CD8-positive, alpha-beta memory T cell (primary cell): ENCODE measurements at places on chromosomes 16 and 17. TPM values are rescaled to one million over a fixed set of nuclear protein-coding genes. Genes with fewer than 3 reads are reported as not detected.

The MYADML2 gene
- not detected for total RNA-seq

DNA sequence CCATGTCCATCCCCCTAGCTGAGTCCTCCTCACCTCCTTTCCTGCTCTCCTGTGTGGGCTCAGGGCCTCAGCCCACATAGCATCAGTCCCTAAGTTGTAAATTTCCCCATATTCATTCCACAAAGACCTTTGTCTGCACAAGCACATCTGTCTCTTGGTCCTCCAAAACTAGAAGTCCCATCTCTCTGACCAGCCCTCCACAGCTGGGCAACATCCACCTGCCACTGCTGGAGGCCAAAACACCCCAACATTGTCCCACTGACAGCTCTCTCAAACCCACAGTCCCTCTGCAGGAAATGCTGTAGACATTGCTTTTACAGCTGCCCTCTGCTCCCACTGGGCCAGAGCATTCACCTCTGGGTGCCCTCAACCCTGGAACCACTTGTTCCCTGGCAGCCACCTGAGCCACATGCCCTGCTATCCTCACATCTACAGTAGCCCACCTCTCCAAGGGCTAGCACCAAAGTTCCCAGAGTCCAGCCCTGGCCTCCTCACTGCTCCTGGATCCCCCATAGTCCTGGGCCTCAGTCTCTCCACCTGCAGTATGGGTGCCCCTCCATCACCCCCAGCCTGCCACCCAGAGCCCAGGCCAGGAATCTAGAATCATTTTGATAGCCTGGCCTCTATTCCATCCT is 1722.7 kb downstream of the TP53TG3F start:
- no peak for DNase-seq

The SNN gene
- total RNA-seq, result 5.8 TPM

- DNase-seq, result no peak
These were observed 17.0 kb upstream of the DNASE1 start for GRCh38 chr16:3637371-3637923.

The CBLN1 gene
- not detected for total RNA-seq

GRCh38 chr16:8565498-8565897 is 24.8 kb downstream of the TMEM114 start:
- DNase-seq, result no peak

The CDH3 gene
- total RNA-seq, result not detected

The CORO6 gene
- total RNA-seq, result 2.5 TPM

DNA sequence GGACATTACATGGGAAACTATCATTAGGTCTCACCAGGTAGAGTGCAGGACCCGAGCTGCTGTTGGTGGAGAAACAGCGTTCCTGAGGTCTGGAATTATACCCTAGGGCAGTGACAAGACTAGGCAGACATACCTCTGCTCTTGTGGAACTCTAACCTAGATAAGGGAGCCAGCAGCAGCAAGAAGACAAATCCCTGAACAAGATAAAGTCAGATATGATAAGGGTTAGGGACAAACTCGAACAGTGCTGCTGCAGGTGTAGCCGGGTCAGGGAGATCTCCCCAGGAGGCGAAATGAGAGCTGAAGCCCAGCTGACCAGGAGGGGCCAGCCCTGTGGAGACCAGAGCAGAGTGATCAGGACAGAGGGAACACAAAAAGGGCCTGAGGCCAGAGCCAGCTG is 34.7 kb downstream of the ARSG start:
- no peak for DNase-seq
